ENCODE measurements at places on chromosomes 1 and 21.

DNA sequence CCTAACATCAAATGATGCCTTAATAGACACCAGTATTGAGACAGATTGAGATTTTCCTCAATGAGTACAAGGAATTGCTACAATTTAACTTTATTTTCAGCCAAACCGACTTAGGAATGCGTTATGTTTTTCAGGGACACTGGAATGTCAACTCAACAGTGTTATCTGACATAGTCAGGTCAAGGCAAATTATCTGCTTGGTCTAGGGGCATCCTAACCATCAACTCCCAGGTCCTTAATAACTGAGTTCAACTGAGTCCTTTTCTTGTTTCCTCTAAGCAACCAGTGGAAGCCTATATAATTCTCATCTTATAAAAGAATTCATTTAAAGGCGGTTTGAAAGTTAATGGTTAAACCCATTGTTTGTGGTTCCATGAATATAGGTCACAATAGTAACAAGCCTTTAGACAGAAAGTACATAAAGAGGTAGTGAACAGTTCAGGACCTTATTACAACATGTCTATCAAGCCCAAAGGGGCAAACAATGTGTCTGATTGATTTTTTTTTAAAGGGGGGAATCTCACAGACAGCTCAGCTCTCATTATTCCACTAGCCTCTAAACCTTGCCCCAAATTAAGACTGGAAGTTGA, 32.3 kb upstream of the NR5A2 start:
- DNase-seq = no peak

- peak; percentile 73 for DNase-seq
Measured at GRCh38 chr21:45541221-45542039, 810 bp downstream of the SLC19A1 start.

DNA sequence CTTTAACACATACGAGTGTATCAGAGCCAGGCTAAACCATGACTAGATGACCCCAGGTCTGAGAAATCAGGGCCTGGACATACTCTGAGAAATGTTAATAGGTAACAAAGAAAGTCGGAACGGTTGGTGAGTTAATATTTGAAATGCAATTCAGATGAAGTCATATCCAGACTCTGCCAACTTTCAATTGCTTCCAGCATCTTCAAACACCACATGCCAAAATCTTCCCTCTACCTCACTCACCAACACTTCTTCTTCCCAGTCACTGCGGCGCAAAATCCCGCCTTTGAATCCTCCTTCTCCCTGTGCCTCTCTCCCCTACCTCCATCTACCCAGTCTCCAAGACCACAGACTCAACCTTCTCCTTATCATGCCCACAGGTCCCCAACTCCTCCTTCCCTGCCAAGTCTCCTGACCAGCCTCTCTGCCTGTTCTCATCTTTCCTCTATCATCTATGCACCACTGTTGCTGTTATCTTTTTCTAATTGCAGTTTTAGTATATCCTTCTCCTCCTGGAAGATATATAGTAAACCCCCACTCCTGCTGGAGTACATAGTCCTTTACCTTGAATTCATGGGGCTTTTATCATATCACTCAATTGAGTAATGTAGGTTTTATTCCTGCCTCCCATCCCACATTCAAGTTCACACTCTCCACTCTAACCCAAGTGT, 41.3 kb downstream of the ZBTB18 start:
- DNase-seq = no peak

DNA sequence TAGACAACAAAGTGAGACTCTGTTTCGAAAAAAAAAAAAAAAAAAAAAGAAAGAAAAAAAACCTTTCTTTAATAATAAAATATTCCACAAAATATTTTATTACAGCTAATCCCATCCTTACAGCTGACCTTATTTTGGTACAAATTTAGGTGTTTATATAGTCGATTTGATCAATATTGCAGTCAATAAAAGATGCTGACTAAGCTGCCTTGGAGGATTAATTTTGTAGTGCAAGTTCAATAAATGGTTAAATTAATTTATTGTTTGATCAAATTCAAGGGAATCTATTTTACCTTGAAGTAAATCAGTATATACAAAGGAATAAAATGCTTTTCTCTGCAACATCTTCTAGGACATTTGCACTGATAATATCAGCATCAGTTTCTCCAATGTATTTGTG, 1764.3 kb downstream of the NCAM2 start:
- no peak for DNase-seq

- no peak for DNase-seq
Measured at GRCh38 chr1:102901996-102902395, 206.3 kb downstream of the COL11A1 start.

GRCh38 chr1:168989985-168990384, 116.5 kb upstream of the ATP1B1 start:
- no peak for DNase-seq

DNA sequence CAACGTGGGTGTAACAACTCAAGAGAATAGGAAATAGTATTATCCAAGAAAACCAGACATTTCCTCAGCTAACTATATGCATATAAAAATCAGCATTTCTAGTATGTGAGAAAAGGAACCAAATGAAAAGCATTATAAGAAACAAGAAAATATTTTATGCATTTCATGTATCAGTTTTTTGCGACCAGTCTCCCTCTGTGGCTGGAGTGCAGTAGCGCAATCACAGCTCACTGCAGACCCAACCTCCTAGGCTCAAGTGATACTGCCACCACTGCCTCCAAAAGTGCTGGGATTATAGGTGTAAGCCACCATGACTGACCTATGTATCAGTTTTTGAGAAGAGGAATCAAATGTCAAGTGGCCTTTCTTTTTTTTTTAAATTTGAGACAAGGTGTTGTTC, 31.0 kb downstream of the SLC16A1 start:
- DNase-seq = no peak

- DNase-seq = no peak
Measured at GRCh38 chr1:36089393-36090121, 865 bp downstream of the ADPRS start.

All from stimulated activated CD4-positive, alpha-beta T cell treated with anti-CD3 and anti-CD28 coated beads, Interleukin-15, amount 100 ng/mL, for 1 hour (primary cell).